ENCODE measurements at places on chromosomes 11 and 22.

DNA sequence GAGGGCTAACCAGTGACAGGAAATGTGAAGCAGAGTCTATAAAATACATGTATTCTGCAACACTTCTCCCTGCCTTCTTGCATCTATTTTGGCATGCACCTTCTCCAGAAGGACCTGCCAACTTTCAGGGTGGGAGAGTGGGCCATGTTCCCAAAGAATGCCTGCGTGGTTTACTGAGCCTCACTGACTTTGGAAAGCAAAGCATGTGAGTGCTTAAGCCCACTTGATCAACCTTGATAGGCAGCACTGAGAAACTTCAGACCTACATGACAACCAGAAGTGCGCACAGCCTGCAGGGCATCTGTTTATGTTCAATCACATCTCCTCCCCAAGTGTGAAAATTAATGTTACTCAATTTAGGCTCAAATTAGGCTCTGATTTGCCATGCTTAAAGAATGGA lies 69.2 kb downstream of the AMOTL1 start:
- no peak for DNase-seq

DNA sequence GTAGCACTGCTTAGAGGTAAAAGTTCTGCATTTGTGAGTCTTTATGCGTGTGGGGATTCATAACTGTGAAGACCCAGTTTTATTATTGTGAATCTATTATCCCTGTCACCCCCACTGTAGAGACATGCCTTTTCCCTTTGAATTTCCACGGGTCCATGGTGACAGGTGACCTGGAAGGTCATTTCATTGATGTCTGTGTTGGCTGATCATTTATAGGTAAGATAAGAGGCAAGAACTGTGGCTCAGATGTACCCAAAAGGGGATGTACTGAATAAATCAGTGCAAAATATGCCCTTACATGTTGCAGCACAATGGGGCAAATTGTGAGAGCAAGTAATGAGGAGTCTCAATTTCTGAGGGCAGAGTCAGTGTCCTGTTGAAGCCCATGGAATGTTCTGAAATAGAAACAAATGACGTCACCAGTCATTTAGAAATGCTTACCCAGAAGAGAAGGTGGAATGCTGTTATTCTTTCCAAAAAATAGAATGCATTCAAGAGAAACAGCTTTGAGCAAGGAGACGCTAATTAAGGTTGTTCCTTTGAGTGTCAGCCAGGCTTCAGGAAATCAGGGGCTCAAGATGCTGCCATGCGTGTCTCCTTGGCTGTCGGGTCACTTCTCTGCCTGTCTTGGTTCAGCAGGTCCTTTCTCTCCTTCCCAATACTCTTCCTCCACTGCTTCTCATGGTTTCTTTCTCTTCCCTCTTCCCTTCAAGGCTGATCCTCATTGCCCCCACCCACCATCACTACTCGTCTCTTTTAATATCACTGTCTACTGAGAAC lies 118.7 kb upstream of the E2F8 start:
- DNase-seq = no peak

DNA sequence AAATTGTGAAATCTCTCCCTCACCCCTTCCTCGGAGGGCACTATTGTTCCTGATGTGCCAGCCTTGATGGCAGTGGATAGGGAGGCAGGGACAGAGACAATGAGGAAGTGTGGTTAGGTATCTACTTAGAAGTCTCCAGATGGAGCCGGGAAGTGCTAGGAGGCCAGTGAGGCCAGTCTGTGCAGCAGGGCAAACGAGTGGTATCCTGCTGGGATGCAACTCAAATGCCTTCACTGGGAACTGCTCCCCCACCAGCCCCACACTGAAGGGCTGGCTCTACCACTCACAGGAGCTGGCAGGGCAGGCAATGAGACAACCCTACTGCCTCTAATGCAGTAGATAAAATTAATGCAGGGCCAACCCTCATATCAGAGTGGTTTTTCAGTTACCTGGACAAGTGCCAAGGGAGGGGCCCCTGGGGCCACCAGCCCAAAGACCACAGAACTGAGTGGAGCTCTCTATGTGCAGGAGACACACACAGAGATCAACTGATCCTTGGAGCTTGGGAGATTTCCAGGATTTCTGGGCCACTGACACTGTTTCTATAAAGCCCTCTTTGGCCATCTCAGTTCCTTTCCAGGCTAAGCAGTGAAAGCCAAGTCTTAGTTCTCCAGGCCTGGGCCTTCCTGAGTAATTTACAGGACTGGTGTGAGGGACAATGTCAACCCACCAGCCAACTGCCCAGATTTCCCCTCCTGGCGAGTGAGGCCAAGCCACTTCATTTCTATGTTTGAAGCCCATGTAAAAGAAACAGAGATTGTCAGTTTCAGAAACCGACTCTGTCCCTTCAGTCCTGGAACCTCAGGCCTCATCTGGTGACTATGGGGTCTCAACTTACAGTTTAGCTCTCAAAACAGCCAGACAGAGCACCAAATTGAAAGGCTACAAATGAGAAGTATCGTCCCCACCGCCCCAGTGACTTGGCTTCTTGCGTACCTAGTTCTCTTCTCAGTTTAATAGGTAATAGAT lies 4.1 kb downstream of the MIF start:
- no peak for DNase-seq

DNA sequence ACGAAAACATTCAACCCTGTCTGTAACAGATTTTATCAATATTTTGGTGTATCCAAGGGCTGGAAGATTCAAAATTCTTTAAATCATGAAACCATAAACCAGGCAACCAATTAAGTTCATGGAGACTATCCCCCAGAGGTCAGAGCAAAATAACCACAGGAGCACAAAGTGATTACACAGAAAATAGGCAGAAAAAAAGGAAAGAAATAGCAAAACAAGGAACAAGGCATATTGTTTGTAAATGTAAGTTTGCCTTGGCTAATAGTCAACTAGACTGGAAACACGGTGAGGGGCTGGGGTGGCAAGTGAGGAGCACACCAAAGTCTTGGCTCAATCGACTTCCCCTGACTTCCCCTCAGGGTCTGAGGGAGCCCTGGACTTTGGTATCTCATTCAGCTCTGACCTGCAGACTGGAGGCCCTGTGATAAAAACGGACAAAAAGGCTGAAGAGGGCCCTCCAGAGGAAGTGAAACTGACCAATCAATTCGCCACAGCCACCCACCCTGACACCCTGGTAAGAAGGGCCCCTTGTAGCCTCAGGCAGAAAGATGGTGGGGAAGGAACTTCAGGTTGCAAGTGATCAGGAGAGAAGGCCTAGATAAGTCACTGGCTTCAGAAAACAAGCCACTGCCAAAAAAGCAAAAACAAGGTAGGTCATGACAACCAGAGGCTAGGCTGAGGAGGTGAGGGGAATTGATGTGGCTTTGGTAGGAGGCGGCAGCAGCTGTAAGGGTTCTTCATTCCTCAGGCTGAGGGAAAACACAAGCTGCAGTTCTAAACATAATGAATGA lies 1.8 kb downstream of the SIK3 start:
- peak; percentile 88 for DNase-seq

- DNase-seq = no peak
Measured at GRCh38 chr11:40246983-40247382, 1212.5 kb downstream of the LRRC4C start.

DNA sequence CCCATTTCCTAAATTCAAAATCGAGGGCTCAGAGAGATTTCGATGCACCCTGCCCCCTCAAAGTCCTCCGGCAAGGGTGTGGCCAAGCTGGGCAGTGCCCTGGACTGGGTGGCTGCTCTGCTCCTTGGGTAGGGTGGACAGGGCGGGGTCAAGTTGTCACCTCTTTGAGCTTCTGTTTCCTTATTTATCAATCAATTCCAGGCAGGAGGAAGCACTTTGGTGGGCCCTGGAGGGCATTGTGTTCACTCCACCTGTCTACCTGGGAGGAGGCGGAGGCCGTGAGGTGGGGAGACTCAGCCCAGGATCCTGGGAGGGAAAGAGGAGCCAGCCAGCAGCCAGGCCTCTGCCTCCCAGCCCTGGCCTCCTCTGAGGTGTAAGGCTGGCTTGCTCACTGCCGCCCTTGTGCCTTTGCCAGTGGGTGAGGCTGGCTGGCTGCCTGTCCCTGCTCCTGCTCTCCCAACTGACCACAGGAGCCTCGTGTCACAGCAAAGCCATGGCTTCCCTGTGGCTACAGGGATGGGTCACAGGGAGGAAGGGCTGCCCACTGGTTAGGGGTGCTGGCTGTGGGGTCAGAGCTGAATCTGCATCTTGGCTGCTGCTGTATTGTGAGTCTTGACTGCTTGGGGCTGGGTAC lies 25.5 kb upstream of the SHISAL1 start:
- DNase-seq = no peak

DNA sequence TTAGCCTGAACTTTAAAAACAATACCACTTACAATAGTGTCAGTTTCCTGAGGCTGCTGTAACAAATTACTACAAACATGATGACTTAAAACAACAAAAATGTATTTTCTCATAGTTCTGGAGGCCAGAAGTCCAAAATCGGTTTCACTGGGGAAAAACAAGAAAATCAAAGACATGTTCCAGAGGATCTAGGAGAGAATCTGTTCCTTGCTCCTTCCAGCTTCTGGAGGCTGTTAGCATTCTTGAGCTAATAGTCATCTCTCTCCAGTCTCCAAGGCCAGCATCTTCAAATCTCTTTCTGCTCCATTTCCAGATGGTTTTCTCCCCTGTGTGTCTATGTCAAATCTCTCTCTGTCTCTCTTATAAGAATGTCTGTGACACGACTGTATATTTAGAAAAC lies 67.6 kb upstream of the TEAD1 start:
- no peak for DNase-seq

DNA sequence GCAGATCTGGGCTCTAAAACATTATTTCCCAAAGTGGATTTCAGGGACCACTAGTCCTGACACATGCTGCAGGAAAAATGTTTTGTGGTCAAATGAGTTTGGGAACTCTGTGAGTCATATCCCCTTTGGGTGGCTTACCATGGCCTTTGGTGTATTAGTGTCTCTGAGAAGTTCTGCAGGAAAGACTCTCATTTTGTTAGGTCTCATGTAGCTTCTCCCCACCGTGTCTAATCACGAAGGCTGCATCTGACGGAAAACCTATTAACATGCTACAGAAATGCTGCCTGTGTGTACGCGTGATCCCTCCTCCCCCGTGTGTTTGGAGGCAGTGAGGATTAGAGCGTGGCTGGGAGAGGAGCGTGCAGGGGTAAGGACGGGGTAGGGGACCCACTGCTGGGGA lies 191.7 kb downstream of the ST3GAL4 start:
- peak; percentile 46 for DNase-seq

DNA sequence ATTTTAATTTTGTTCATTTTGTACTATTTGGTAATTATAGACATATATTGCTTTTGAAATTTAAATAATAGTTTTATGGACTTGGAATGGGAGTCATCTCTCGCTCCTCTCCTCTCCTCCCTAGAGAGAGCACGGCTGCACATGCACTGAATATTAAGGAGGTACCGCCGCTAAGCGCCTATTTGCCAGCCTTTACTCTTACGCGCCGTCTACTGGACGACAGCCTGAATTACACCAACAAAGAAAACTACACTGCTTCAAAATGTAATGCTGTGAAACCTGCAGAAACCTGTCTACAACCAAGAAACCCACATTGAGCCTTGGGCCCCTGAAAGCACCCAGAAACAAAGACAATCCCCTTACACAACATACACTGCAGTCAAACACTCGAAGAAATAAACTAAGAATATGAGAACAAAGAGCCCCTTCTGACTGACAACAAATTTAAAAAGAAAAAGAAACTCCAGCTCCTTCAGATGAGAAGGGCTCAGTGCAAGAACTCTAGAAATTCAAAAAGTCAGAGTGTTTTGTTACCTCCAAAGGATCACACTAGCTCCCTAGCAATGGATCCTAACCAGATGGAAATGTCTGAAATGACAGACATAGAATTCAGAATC lies 737.2 kb downstream of the LRRC4C start:
- DNase-seq = no peak

DNA sequence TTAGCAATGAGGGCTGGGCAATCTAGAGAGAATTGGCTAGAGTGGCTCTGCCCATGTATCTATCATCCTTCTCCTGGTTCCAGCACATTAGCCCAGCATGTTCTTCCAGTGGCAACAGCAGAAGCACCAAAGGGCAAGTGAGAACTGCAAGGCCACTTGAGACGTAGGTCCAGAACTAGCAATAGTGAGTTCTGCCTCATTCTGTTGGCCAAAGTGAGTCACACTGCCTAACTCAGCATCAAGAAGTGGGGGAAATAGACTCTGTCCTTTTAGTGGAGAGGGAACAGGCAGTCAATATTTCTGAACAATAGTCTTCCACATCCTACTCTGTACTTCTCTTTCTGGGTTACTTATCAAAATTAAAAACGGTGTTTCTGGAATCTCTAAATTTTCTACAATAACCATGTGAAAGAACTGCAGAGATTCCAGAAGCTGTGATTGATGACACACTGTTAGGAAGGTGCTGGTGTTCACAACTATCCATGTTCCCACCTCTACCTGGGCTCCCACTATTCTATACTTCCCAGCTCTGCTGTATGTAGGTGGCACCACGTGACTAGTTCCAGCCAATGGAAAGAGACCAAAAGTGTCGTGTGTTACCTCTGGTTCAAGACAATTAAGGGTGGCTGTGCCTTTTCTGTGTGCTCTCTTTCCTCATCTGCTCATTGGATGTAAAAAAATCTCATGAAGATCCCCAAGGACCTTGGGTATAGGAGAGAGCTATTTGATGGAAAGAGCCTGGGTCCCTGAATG lies 23.4 kb upstream of the GRK3 start:
- DNase-seq = no peak

DNA sequence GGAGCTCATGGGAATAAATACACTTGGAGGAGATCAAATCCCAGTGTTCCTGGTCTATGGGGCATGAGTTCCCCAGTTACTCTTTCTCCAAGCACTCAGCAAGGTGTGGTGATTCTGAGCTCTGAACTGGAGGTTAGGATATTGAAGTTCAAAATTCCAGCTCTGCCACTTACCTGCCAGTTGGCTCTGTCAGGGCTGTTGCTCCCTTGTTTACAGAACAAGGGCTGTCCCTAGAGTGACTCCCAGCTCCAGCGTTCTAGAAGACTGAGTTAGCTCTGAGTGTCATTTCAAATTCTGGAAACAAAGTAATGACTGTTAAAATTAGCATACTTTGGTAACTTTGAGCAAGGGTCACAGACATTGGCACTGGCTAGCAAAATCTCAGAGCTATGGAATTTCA lies 69.7 kb upstream of the ZBED5 start:
- no peak for DNase-seq

DNA sequence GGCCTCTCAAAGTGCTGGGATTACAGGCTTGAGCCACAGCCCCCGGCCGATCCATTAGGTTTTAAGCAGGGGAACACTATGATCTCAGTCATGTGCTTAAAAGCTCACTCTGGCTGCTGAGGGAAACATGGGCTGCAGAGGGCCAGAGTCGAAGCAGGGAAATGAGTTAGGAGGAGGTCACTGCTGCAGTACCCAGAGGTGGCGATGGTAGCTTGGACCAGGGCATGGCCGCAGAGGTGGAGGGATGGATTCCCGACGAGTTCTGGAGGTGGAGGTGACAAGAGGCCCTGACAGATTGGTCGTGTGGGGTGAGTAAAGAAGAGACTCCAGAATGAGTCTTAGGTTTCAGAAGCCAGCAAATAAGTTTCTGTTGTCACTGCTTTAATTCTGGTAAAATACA lies 54.4 kb upstream of the INCENP start:
- no peak for DNase-seq

- DNase-seq = peak; percentile 94
Measured at GRCh38 chr11:33039274-33040032, at the start of gene TCP11L1. TSS of gene TCP11L1 (plus strand) at chr11:33039572. CDS start at chr11:33043774, 4,202 bp downstream.

- DNase-seq = no peak
Measured at GRCh38 chr11:113553235-113553634, 78.0 kb upstream of the DRD2 start.

- no peak for DNase-seq
Measured at GRCh38 chr11:64438986-64439771, 80.2 kb downstream of the RPS6KA4 start.

- DNase-seq = no peak
Measured at GRCh38 chr11:58289266-58289665, 21.2 kb upstream of the OR10W1 start.
